Effector memory CD4-positive, alpha-beta T cell (primary cell): ENCODE measurements at places on chromosomes 6 and 20.

GRCh38 chr6:99219788-99220187, 129.7 kb downstream of the FAXC start:
- DNase-seq = no peak

DNA sequence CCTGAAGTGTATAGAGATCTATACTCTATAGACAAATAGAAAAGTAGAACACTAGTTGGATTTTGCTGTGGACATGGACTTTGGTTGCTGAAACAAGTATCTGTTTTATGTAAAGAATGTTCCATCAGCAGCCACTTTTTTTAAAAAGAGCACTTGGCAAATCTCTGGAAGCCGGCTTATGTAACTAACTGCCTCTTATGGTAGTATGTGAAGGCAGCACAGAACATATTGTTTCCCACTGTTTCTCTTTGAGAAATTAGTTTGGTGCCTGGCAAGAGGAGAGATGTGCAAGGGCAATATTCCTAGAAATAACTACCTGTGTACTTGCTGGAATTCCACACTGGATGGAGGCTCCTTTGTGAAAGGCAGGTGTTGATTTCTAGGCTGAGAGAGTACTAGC, 242.3 kb upstream of the PREP start:
- no peak for DNase-seq

DNA sequence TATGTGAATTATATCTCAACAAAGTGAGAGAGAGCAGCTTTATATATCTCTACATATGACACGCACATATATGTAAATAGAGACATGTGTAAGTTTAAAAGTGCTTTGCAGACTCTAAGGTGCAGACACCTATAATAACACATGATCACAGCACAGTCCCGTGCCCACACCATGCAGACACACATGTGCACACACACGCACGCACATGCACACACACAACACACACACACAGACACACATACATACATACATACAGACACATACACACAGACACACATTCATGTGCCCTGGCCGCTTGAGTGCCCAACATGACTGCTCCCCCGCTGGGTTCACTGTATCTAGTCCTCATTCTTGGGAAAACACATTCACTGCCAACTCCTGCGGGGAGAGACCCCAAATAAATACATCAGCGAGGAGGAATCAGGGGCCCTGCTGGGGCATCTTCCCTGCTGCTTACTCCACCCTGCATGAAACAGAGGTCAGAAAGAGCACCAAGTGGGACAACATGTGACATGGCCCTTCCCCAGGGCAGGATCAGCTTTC, 121.3 kb downstream of the BMP7 start:
- DNase-seq = no peak

DNA sequence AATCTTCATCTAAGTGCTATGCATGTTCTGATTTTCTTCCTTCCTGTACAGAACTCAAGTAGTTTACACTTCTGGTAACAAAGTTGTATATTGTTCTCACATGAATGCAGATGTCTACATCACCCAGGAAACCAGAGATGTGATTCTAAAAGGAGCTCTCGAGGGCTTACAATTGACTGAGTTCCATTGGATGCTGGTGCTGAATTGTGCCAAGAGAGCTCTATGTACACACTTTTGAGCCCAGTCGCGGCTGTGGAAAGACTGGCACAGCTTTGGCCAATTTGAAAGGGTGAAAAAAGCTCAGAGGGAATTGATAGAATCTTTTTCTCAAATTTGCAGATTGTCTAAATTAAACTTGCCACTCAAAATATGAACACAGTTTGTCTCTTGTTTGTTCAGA, 340.7 kb downstream of the LMBRD1 start:
- DNase-seq = no peak

DNA sequence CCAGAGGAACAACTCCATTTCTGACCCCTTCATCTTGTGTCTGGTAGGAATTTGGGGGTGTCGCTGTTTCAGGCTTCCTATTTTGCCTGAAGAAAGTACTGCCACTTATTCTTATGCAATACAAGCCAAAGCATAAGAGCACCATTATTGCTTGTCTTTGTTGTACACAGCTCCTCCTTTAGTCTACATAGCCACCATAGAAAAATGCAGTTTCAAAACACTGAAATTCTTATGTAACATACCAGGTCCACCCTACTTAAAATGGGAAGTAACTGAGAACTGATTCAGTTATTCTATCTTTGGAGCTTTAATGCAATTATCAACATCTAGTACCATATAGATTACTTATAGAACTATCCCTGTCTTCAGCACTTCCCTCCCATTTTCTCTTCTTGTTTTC, 255.5 kb downstream of the ARHGAP18 start:
- no peak for DNase-seq

DNA sequence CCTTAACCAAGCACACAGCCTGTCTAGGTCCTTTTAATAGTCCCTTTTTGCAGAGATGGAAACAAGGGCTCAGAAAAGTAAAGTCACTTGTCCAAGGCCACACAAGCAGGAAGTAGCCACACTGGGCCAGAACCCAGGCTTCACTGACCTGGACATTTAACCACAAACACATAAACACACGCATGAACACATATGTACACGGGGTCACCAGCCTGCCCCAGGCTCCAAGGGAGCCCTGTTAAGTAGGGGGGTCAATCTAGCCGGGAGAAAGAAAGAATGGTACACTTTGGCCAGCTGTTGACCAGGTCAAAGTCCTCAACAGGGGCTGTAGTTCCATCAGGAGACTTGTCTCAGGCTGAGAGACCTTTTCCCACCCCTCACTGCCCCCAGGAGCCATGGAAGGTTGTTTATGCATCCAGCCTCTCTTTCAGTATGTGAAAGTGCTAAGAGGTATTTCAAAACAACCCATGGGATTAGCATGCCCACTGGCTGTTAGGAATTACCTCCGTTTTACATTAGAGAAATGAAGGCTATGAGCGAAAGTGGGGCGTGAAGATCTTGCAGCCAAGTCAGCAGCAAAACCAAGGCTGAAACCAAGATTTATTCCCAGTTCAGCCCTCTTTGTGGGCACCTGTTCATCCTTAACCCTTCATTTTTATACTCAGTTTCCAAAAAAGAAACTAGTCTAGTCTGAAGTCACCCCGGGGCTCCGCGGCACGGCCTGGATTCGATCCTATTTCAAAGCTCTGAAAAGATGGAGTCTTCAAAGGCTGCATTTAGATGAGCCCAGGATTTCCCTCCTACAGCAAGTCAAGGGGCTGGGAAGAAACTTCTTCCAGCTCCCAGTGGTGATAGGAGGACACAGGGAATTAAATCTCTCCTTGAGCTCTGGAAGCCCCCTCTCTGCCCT, 9.8 kb downstream of the SDC4 start:
- no peak for DNase-seq

DNA sequence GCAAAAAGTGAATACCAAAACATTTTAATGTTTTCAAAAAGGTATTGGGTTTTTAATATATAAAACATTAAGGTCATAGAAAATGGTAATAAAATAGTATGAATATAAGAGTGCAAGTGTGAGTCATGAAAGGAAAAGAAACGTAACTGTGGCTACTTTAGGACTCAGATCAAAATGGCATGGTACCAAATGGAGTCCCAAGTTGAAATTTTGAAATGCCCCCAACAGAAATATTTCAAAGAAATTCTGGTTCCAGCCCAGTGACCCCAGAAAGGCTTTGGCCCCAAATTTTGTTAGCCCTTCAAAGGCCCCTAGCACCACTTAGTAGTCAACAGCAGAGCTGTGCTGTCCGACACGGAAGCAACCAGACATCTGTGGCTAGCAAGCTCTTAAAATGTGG, 6.0 kb downstream of the COL12A1 start:
- DNase-seq = no peak

DNA sequence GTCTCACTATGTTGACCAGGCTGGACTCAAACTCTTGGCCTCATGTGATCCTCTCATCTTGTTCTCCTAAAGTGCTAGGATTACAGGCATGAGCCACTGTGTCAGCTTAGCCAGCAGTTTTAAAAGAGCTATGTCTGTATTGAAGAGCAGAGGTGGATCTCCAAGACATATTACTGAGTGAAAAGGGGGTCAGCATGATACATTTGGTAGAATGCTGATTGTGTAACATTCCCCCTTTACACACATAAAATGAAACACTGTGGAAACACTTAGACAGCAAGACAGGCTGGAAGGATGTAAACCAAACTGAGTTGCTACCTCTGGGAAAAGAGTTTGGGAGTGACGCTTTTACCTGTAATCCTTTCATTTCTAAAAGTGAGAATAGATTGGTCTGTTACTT, 1.7 kb upstream of the RIPOR3 start:
- DNase-seq = no peak

- DNase-seq = no peak
These were observed 33.1 kb downstream of the CDS2 start for GRCh38 chr20:5159928-5160327.

GRCh38 chr6:101396548-101397173, 3.2 kb downstream of the GRIK2 start:
- no peak for DNase-seq
